ENCODE measurements at places on chromosomes 2 and 18.

DNA sequence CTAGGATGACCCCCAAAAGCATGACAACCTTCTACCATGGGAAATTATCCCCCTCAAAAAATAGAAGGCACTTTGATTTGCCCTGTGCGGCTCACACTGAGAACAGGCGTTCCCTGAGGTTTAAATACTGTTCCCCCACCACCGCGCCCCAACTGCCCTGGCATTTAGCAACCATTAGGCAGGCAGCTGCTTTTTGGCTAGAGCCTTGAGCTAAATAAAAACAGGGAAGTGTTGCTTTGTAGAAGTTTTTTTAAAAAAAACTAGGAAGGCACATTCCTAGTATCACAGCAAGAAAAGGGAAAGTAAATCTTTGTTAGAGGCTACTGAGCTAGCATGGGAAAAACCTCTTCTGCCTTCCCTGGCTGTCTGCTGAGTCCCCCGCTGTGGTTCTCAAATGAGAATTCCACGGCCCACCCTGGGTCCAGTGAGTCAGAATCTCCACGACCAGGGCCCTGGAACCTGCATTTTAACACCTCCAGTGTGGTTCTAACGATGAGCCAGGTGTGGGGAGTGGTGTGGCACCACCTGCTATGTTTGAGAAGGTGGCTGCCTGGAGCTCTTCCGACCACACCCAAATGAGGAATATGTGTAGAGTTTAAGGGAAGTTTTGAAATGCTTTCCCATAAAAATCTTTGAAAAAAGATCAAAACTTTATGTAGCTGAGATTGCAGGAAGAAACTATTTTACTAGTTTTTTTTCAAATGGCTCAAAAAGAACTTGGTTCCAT lies 66.4 kb downstream of the VIT start:
- no peak for DNase-seq

DNA sequence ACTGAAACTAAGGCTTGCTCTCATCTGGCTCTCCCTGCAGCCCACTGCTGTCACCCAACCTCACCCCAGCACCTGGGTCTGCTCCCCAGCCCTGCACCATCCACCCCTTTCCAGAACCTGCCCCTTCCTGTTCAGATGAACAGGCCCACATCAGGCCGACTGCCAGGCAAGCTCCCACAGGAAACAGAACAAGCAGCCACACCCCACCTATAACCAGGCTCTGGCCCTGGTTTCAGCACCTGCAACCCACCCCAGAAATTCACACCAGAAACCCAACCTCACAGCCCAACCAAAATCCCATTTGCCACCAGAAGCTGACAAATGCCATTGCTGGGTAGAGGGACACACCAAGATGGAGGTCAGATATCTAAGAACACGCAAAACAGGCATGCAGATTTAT lies 159.2 kb upstream of the ID2 start:
- no peak for DNase-seq

DNA sequence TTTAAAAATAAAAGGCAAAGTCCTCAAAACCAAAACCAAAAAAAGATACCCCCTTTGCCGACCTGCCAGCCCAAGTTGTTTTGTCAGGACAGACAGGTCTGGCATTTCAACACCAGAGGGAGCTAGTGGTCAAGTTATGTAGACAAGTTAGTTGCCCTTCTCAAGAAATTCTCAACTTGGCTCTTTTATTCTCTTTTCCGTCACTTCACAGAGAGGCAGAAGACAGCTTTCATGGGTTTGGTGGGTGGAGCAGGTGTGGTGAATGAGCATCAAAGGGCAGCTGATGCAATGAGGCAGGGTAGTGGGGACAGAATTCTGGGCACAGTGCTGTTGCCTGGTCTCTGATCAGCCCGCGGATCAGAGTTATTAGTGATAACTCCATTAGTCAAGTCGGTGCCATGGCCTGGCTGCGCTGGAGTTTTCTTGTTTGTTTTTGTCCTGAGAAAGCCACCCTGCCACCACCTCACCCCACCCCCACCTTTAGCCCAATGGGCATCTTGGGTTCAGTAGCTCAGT lies 303.7 kb upstream of the EPAS1 start:
- peak; percentile 31 for DNase-seq

DNA sequence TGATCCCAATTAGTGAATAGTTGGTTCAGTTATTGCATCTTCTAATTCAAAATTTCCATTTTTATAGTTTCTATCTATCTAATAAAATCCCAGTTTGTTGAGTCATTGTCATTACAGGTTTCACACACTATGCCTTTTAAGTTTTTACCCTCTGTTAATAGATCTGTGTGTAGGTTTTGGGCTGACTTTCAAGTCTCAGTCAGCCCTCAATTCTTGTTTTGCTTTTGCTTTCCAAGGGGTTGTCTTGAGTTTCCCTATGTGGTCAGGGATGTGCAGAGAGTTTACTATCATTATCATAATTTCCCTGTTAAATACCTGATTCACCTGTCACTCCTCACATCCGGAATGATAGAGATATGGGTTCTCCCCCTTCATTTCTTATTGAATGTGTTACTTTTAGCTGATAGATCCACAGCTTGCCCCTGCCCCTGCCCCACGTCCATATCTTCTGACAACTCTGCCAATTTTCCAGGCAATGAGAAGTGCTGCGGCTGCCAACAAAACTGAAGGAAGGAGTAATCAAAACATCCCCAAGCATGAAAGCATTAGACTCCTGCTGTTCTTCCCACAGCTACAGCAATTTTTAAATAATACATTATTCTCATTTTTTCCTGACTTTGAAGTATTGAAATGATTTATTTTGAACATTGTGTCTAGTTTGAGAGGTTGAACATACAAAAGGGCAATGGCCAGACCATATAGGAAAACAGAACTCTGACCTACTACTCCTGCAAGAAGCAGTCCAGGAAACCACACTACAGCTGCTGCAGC lies 1064.8 kb downstream of the SUCLG1 start:
- DNase-seq = no peak

- no peak for DNase-seq
These were observed 600.1 kb upstream of the RAB6C start for GRCh38 chr2:129379411-129379810.

- no peak for DNase-seq
These were observed 52.6 kb downstream of the TACR1 start for GRCh38 chr2:75146606-75147332.

GRCh38 chr18:36867056-36867455 lies 38.1 kb downstream of the KIAA1328 start:
- DNase-seq = no peak

- DNase-seq = peak; percentile 43
These were observed 54.8 kb upstream of the CREB1 start for GRCh38 chr2:207474863-207475485.

DNA sequence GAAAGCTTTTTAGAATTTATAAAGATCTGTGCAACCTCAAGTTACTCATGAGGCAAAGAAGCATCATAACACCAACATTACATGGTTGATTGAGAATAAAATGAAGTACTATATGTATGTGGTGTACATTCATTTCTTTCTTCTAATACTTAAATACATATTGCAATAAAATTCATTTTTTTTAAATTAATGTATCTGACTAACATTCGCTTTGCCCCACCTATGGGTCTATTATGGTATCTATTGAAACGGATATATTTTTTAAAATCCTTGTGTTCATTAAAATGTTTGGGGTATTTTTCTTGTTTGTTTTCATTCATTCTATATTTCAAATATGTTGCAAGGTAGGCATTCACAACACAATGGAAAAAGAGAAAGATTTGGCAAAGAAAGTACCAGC lies 237.5 kb downstream of the DSEL start:
- DNase-seq = no peak

GRCh38 chr2:121790276-121790956 lies 35.0 kb downstream of the TSN start:
- DNase-seq = no peak

GRCh38 chr18:79460481-79461300 lies 65.0 kb downstream of the NFATC1 start:
- DNase-seq = no peak

DNA sequence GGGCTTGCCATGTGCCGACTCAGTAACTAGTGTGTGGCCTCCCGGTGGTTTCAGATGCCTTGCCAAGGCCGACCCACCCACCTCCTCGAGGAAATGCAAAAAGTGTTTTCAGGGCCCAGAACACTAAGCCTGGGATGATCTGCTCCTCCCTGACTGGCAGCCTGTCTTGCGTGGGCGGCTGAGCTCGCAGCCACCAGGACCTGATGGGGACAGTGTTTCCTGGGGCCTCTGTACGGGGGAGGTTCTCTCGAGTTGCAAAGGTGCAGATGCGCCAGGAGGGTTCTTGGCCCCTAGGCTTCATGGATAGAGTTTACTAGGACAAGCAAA lies 85.2 kb downstream of the GLI2 start:
- peak; percentile 51 for DNase-seq

- DNase-seq = no peak
These were observed 108.0 kb upstream of the ID2 start for GRCh38 chr2:8573942-8574195.

GRCh38 chr2:26847655-26848335 lies at the start of gene DPYSL5:
Gene DPYSL5 (plus strand): TSS chr2:26848132. CDS start chr2:26898500, 50,368 bp downstream.
- peak; percentile 85 for DNase-seq

DNA sequence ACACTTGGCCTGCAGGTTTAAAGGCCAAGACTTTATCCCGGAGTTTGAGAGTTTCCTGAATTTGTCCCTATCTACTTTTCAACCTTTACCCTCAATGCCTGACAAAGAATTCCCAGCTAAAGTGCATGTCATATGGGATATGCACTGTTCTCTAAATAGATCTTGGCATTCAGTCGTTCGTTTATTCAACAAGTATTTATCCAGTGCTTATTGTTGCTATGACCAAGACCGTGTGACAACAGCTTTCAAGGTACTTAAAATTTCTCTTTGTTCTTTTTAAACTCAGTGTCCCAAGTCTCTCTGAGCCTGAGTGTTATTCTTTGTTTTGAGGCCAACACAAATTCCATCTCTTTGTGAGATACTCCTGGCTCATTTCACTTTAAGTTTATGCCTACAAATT lies 133.4 kb downstream of the RGPD3 start:
- DNase-seq = no peak

- no peak for DNase-seq
These were observed 339.7 kb upstream of the SLC14A2 start for GRCh38 chr18:45275367-45276113.

DNA sequence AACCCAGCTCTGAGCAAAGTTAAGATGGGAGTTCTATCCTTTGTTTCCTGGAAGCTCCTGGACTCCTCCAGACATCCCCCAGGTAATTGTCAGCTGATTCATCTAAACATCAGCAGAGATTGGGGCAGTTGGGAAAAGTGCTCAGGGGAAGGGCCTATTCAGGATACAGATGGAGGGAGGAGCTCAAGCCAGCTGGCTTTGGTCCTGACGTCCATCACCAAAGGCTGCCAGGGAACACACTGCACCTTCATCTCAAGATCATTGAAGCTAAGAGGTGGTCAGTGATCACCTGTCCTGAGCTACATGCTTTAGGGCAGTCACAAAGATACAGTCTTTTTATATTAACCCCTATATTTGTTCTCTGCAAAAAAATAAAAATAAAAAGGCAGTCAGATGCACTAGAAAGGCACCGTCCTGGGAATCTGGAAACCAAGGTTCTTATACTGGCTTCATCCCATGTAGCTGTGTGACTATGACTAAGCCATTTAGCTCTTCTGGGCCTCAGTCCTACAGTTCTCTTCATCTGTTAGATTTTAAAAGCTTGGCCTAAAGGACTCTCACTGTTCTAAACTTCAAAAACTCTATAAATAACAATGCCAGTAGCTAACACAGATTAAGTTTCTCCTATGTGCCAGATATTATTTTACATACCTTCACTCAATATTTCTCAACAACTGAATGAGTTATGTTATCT lies 446.5 kb downstream of the BCL11A start:
- no peak for DNase-seq

- no peak for DNase-seq
These were observed 29.7 kb downstream of the ZNF804A start for GRCh38 chr2:184628051-184628450.

- DNase-seq = no peak
These were observed 128.7 kb downstream of the NFATC1 start for GRCh38 chr18:79524181-79525078.

DNA sequence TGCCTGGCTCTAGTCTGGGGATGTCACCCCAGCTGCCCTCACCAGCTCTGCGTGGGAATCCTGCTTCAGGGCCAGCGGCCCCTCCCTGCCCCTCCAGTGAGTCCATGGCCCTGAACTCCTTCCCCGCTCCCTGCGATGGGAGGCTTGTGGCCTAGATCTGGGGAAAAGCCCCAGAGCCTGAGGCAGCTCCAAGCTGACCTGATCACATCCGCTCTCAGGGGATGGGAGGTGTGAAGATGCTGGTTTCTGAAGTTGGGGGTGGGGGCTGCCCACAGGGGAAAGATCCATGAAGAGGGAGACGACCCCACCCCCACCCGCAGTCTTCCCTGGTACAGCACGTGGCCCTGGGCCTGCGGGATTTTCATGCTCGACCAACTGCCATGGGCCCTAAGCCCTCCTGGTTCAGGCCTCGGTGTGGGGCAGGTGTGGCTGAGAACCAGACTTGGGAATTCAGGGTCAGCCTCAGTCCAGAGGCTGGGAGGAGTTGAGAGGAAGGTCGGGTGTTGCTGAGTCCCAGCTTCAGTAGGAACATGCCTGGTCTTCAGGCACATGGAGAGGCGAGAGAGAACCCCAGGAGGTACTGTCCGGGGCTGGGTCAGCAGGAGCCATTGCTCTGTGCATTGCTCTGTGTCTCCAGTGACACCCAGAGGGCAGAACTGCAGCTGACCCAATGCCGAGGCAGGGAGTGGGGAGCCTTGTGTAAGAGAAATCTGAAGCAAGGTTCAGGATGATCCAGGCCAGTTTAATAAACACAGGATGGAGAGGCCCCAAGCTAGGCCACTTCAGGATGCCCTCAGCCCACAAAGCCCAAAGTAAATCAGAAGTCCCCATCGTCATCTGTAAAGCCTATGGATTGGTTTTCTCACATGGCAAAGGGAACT lies 115.1 kb downstream of the CAPN13 start:
- DNase-seq = no peak

DNA sequence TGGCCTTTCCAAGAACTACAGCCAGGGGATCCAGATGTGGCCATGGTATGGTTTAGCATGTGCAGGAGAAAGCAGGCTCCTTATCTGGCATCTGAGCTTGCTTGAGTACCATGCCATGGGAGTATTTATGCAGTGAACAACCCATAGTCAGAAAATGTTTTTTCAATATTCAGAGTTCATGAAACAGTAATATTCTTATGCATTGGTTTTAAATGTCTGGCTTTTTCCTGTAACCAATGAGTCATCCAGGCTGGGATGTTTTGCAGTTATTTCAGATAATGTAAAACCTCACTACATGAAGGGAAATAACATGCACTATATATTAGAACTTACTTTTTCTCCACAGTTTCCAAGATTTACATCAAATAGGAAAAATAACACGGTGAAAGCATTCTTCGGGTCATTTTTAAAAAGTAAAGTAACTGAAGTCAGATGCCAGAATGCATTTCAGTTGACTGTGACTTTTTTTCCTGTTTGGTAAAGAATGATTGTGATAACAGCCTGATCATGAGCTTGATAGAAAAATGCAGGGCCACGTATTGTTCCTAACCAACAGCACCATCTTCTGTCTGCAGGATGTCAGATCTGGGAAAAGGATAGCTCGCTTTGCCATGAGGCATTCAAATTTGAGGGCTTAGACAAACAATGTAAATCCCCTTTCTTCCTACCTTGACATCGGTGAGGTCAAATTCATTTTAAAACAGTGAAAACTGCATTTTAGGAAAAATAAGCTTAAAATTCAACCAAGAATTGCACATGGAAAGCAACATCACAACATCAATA lies 152.8 kb downstream of the DSC3 start:
- no peak for DNase-seq

GRCh38 chr2:133643863-133644262 lies 75.6 kb upstream of the NCKAP5 start:
- DNase-seq = no peak
